ENCODE measurements at places on chromosomes 11 and 22.
A peak's percentile ranks its signal among the peaks of the same experiment; 100 is the strongest.

GRCh38 chr11:134288486-134288885 lies 12.3 kb downstream of the GLB1L3 start:
- no peak for DNase-seq

DNA sequence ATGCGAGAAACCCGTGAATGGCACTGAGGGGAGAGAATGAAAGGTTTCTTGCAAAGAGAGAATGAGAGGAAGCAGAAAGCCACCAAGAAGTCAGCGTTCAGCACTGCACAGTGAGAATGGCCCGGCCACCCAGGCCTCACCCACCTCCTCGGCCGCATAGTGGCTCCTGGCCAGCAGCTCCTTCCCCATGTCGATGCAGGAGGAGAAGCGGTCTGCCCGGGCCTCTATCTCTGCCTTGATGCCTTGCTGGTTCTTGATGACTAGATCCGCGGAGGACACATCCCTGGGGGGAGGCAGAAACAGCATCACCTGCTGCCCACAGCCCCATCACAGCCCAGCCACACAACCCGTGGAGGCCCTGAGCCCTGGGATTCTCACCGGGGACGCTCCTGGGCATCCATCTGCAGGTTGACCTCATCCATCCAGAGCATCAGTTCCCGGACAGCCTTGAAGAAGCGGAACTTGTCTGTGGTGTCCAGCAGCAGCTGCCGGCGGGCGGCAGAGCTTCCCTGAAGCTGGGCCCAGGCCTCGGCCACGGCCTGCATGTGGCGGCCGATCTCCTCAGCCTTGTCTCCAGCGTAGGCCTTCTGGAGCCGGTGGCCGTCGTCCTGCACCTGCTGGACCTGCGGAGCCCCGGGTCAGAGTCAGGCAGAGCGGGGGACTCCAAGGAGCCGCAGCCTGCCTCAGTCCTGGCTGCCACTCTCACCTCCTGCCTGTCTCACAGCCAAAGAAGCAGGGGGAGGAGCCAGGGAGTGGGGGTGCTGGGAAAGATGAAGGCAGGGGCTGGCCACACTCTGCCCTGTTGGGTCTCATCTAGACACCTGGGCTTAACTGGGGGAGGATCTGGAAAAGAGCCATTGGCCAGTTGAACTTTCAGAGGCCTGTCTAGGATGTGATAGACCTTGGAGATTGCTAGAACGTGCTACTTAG lies 12.2 kb upstream of the RBM4B start:
- DNase-seq: no peak

DNA sequence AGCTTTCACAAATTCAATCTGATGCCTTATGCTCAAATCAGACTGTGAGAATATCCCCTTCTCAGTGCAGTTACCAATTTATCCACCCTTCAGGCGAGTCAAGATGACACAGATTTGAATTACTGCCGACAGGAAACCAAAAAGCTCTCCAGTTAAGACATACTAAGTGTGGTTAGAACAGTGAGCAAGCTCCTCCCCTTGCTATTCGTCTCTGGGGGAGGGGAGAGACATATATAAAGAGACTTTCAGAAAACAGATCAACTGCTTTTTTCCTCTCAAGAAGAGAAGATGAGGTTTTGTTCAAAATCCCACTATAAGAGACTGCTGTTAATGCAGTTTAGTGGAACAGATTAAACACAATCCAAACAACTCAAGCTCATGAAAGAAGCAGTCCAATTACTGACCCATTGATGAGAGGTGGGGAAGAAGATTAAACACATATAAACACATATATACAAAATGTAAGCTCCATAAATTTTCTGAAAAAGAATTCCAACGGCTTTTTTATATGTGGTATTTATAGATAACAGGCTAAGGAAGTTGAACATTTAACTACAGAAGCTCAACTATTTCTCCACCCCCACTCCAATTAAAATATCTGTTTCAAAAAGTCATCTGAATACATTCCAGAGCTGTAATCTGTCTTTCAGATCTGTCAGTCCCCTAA lies 102.7 kb downstream of the MRTFA start:
- DNase-seq: no peak

- peak; percentile 59 for DNase-seq
These were observed 1.8 kb downstream of the ADSL start for GRCh38 chr22:40348025-40348658.

DNA sequence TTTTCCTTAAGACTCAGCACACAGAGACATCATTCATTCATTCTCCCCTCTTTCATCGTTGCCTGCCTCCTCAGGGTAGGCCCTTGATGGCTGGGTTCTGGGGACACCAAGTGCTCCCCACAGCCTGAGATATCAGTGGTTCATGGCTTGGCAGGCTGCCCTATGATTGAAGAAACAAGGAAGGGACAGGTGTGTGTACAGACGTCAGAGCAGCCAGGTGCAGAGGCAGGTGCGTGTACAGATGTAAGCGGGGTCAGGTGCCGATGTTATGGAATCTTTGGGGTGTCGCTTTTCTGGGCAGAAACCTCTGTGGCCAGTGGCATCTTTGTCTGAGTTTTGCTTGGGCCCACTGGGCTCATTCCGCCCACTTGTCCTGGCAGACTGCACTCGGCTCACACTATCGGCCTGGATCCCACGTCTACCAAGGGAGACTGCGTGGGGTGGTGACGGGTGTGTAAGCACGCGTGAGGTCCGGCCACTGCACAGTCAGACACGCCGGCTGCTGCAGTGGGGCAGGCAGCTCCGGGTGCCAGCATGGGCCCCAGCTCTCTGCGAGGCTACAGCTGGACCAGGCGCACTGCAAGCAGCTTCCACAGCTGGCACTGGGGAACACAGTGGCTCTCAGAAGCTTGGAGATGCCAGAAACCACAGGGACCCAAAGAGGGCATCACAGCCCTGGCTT lies 20.9 kb upstream of the KIAA0930 start:
- no peak for DNase-seq

DNA sequence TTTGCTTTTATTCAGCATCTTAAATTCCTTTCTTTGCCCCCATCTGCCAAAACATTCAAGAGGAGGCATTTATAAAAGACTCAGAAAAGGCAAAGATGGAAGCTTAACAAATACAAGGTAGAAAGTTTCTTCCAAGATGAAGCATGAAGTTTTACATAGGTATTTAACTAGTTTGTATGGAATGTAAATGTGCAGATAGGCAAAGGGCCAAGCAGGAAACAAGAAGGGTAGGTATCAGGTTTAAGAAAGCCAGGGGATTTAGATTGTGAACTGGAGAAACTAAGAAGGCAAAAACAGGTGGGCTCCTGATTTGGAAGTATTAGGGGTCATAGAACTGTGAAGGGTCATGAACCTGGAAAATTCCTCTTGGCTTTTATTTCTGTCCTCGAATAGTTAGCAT lies 62.6 kb downstream of the PPP2R1B start:
- DNase-seq: no peak

DNA sequence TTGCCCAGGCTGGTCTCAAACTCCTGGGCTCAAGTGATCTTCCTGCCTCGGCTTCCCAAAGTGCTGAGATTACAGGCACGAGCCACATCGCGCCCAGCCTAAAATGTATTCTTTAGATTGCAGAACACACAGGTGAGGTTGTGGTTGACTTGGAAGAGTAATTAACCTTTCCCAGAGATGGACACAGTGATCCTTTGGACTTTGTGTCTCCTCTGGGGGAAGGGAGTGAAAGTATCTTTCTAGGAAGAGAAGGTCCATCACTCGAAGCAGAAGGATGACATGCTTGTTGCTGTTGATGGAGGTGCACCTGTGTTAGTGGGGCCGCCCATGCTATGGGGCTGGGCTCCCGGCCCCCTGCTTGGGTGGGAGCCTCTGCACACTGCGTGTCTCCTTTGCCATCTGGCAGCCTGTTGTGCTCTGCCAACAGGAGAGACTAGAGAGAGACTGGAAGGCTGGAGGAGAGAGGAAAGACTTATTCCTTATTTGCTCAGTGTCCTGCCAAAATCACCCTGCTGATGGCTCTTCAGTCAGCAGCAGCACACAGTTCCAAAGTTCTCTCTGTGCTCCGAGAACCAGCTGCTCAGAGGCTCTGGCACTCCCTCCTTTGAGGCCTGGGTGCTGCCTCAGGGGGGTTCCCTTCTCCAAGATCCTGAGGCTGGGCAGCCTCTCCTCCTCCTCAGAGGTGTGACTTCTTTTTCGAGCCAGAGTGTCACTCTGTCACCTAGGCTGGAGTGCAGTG lies 33.1 kb upstream of the CYB5R3 start:
- DNase-seq: no peak

- no peak for DNase-seq
These were observed 1734.4 kb downstream of the LRRC4C start for GRCh38 chr11:39725081-39725480.

DNA sequence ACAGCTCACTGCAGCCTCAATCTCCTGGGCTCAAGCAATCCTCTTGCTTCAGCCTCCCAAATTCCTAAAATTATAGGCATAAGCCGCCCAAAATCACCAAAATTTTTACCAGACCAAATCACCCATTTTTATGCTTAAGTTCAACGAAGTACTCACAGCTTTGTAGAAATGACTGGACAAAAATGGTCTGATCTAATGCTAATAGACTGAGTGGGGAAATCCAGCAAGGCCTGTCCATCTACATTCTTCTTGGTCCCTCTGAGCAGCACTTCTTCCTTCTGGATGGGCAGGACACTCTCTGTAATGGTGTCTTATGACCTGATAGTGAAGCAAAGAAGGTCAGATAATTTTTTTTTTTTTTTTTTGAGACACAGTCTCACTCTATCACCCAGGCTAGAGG lies 18.7 kb upstream of the OR6X1 start:
- DNase-seq: no peak

DNA sequence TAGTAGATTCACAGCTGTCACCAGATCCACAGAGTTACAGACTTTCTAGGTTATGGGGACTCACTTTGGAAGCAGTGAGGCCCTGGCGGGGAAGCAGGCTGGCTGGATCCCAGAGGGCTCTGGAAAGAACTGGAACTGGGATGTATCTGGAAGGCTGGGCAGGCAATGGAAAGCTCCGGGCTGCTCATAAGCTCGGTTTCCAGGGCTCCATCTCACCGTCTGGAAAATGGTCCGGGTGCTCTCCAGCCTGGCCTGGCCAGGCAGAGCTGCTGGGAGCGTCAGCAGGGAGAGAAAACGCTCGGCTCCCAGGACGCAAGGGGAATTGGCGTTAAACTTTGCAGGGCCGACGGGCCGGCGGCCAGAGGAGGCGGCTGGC lies 335 bp upstream of the SEZ6L start:
- DNase-seq: no peak

DNA sequence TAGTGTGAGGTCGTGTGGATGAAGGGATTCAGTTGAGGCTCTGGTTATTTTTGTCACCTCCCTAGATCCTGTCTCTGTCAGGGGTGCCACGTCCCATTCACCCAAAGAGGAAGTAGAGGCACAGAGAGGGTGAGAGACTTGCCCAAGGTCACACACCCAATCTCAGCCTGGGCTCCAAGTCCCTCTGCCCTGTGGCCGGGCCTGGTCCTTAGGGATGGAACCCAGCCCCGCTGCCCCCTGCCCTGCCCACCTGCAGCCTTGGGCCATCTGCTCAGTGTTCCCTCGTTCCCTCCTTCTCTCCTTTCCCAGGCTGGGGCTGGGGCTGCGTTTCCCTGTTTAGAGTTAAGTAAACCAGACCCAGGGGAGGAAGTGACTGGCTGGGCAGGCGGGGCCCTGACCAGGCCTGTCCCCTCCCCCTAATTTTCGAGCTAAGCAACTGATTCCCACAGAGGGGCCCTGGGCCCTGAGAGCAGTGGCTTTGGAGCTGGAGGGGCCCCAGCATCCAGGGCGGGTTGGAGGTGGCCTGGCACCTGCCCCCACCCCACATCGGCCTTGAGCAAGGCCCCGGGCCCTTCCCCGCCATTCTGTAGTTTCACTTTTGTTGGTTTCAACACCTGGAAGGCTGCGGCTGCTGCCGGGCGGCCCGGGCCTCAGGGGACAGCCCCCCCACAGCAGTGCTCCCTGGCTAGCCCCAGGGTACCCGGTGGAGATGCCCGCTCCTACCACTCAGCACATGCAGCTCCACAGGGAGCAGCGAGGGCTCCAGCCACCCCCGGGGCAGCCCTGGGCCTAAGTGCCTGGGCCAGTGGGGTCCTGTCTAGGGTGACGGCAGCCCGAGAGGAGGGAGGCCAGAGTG lies 1.5 kb downstream of the TCIRG1 start:
- peak; percentile 100 for DNase-seq

DNA sequence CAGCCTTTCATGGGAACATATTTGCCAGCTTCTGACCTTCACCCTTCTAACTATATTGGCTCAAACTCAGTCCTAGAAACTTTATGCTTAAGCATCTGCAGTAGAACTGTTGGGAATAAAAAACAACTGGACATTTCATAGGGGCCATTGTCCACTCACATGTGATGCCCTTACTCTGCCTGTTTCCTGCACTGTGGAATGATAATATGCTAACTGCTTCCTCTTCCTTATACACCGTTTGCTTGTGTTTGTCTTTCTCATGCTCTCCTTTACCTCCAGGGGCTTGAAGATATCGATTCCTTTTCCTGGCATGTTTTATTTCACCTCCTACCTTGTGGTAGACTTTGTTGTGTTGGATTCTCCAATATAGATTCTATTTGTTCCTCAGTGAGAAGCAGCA lies 333.0 kb upstream of the DDI1 start:
- DNase-seq: no peak

DNA sequence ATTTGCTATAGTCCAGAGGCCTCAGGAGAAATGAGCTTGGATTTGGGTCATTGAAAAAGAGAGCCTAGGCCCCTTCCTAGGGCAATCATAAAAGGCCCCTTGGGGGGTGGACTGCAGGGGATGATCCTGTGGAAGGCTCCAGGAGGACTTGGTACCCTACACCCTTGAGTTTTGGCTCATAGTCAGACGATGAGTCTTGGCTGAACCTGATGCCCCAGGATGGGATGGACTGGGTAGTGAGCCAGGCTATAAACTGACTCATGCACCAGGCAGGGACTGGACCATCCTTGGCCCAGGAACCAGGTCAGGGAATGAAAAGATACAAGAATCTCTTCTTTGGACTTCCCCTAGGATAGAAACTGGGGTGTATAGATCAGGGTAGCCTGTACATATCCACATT lies 54.2 kb downstream of the NAV2 start:
- no peak for DNase-seq

DNA sequence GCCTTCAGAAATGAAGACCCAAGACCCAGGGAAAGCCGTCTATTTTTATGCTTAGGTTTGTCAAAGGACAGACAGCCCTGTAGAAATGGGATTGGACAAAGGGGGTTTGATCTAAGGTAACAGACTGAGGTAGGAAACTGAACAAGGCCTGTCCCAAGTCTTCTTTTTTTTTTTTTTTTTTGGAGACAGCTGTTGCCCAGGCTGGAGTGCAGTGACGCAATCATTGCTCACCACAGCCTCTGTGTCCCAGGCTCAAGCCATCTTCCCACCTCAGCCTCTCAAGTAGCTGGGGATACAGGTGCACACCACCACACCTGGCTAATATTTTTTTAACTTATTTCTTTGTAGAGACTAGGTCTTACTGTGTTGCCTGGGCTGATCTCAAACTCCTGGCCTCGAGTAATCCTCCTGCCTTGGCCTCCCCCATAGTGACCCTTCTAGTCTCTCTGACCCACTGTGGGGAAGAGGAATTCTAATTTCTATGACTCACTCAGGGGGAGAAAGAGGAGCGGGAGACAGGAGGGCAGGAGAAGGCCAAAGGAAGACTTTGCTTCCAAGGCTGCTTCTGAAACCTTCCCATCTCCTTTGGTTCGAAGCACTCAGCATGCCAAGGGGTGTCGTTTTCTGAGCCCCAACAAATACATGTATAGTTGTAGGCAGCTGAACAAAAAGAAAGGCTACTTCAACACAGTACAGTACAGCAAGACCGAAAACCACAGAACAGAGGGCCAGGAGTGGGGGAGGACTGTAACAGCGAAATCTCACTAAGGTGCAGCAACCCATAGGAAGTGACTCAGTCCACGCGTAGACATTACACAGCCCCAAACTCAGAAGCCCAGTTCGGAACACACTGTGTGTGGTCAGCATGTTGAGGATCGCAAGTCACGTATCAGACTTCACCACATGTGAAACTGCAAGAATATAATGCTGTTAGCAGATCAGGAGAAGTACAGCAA lies 872 bp downstream of the TMA7B start:
- no peak for DNase-seq

- DNase-seq: peak; percentile 82
These were observed 452 bp upstream of the ATXN10 start for GRCh38 chr22:45670981-45671782.

All from HuH-7 (cell line).